Epithelial cell of umbilical artery (primary cell): ENCODE measurements at places on chromosomes 5 and 9. TPM values are rescaled to one million over a fixed set of nuclear protein-coding genes. Genes with fewer than 3 reads are reported as not detected.

Gene DDX4
- not detected in 2 replicates for total RNA-seq

Gene ANKRD18B
- 2.6 and 6.2 TPM in 2 replicates for total RNA-seq

Gene EIF4E1B
- total RNA-seq = not detected in 2 replicates

Gene CAMK4
- 1.6 and 3.6 TPM in 2 replicates for total RNA-seq

Gene PHF2
- total RNA-seq = 9.4 and 10.0 TPM in 2 replicates

Gene BAAT
- total RNA-seq = not detected in 2 replicates

Gene PCDHGB2
- total RNA-seq = 0.46 and 0.65 TPM in 2 replicates

Gene BTNL8
- total RNA-seq = not detected in 2 replicates

Gene KIF24
- 1.6 and 2.6 TPM in 2 replicates for total RNA-seq

Gene RGS7BP
- 0.32 and 1.1 TPM in 2 replicates for total RNA-seq
